ENCODE measurements at places on chromosomes 3 and 15. TPM values are rescaled to one million over a fixed set of nuclear protein-coding genes. Genes with fewer than 3 reads are reported as not detected.

DNA sequence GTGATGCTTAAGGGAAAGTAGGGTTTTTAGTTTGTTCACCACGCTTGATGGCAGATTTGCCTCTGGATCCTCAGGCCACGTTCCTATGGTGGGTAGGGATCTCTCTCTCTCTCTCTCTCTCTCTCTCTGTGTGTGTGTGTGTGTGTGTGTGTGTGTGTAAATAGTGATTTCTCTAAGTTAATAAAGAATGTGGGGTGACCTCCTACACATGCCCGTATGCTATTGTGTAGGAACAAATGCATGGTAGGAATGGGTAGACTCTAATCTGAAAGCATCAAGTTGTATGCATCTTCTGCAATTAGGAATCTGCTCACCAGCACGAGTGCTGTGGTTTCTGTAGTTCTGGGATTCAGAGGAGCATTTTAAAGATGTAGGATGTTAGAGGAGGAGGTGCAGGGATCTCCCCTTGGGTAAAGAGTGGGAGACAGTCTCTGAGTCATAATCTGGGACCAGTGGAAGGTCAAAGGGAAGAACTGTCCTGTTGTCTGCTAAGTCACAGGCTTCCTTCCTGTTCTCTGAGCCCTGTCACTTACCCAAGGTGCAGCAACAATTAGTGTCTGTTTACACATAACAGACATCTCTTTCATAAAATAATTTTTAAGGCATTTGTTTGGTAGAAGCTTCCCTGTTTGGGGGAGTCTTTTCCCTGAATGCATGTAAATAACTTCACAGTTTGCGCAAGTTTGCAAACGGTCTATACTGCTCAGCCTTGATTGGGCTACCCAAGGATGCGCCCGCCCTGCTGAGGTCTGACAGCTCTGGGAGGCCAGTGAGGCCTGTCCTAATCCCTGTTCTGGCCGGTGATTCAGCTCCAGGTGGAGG is 139.8 kb downstream of the IGF1R start:
- no peak for DNase-seq

AGBL1 gene
- not detected for total RNA-seq

- DNase-seq: no peak
Observed at GRCh38 chr3:53744351-53744750, 101.9 kb downstream of the CHDH start.

DNA sequence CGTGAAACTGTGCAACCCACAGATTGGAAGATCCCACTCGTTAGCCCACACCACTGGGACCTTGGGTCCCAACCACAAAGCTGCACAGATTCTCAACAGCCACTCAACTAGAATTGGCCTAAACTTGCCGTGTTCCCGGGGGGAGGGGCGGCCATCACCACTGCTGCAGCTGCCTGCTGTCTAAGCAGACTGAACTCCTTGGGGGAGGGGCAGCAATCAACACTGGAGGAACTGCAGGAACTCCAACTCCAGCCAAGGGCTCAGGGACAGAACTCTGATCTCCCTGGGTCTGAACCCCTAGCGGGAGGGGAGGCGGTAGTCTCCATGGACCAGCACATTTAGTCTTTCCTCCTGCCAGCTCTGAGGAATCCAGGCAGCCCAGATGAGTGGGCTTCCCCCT is 205.9 kb downstream of the RSL24D1 start:
- DNase-seq: no peak

GRCh38 chr15:54998661-54999060 is 198.1 kb downstream of the RSL24D1 start:
- no peak for DNase-seq

DNA sequence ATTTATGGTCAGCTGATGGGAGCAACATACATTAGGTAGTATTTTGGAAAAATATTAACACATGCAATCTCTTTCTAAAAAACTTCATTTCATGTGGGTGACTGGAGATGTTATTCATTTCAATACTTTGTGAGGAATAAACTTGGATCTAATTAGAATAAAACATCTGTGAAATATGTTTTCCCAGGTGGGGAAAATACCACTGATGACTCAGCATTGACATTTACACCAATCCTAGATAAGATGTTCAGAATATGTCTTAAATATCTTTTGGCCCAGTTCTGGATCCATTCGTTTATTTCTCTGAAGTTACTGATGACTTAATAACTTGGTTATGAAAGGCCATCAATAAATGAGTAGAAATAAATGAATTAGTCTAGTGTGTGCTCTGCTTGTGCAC is 247.6 kb downstream of the CHST2 start:
- DNase-seq: no peak

DNA sequence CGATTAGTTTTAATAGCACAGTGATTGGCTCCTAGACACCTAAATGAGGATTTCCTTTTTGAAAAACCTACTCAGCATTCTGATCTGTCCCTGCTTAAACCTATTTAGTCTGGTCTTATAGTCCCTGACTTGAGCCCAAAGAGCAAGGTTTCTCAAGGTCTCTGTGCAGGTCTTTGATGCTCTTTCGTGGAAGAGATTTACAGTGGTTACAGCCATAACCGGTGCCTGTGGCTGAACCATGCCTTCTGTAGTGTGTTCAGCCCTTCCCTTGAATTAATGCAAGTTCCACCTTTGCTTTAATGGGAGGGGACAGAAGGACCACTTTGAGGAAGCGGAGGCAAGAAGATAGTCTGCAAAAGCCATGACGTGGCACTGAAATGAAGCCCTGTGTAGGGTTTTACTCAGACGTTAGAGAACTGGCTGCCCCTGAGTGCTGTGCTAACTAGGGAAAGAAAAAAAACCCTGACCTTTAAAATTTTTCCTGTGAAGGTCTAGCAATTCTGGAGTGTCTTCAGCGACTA is 43.0 kb downstream of the ZBTB38 start:
- DNase-seq: peak; percentile 45

CTXN2 gene
- not detected for total RNA-seq

DNA sequence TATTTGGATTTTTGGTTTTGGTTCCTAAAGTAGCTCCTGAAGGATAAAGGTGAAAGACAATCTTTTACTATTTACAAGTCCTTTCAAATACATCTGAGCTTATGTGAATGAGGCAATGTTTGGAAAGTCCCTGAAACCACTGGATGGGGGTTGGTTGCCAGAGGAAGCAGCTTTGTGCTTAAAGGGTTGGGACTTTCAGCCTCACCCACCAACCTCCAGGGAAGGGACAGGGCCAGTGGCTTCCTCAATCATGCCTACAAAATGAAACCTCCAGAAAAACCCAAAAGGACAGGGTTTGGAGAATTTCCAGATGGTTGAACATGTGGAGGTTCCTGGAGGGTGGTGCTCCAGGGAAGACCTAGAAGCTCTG is 20.9 kb upstream of the ABHD17C start:
- DNase-seq: no peak

CHRNA7 gene
- 0.09 TPM for total RNA-seq

- no peak for DNase-seq
Observed at GRCh38 chr15:91887921-91888373, 34.4 kb downstream of the SLCO3A1 start.

DNA sequence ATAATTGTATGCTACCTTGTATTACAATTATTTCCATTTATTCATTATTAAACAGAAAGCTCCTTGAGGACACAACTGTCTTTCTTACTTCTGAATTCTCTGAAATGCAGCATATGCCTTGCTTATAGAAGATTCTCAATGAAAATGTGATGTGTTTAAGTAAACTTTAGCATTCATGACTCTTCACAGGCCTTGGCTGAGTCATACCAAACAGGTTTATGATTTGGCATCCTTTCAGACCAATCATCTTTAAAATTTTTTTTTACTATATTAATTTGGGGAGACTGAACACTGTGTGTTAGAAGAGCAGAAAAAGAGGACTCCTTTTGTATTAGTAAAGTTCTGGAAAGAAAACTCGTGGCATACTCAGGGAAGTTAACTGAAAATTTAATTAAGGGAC is 6.4 kb upstream of the GALK2 start:
- no peak for DNase-seq

IL17RC gene
- 19.5 TPM for total RNA-seq

BNC1 gene
- 10.5 TPM for total RNA-seq

GRCh38 chr3:195184716-195185421 is 86.1 kb downstream of the XXYLT1 start:
- DNase-seq: no peak

DNA sequence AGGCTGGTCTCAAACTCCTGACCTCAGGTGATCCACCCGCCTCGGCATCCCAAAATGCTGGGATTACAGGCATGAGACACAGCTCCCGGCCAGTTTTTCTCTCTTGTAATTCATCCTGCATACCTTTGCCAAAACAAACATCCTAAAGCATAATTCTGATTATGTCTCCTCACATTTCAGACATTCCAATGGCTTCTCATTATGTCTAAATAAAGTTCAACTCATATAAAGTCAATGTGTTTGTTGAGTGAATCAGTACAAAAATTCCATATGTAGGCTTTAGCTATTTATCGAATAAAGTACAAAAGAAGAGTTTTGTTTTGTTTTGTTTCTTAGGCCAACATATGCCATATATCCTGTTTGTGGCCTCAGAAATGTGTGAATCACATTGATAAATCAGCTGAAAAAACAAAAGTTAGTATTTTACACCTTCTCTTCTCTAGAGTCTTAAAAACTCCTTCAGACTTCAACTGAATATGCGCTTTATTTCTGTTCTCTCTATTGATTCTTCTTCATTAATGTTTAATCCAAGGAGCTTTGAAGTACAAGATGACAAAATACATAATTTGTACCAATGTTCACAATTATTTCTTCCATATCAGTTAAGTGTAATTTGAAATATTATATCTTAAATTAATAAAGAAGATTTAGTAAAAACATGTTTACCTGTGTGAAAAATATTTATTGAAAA is 165.8 kb downstream of the MECOM start:
- no peak for DNase-seq

PTX3 gene
- 10.5 TPM for total RNA-seq

RETNLB gene
- total RNA-seq: not detected

DNA sequence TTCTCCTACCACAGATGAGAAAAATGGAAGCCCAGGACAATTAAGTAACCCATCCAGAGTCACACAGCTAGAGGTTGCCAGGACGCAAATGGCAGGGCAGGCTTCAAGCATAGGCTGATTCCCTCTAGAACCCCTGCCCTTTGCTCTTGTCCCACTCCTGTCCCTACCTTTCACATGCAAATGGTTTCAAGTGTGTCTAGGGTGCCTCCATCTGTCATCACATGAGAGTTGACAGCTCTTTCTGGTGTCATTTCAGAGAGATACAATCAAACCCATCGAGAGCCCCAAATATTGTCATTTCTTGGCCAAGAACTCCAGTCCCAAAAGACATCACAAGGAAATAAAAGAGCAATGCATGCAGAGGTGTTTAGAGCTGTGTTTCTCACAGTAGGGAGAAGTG is 23.7 kb downstream of the CCDC12 start:
- DNase-seq: no peak

DNA sequence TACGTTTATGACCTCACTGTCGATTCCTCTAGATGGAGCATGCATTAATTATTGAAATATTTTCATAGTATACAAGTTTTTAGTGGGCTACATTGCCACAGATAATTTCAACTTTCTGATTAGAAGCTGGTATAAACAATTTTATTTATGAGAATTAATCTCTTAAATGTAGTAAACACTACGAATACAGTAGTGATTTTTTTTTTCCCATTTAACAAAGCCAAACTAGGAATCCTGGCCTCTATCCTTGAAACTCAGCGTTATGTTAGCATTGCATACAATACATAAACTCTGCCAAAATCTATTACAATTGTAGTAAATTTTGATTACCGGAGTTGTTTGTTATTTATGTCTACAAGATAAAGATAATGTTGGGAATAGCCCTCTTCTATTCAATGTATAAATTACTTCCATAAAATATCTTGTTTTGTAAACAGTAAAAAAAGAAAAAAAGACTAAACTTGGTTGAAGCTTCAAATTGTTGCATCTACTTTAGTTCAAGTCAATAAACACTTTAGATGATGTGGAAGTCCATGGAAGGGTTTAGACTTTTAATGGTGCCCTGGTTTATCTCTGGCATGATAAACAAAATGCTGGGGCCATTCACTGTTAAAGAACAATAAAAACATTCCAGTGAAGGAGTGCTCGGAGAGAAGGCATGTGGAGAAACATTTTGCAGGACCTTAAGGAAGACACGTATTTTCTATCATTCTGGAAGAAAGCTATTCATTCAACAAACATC is 77.3 kb upstream of the NR2F2 start:
- DNase-seq: no peak

- DNase-seq: no peak
Observed at GRCh38 chr3:114319453-114319852, 25.6 kb downstream of the TIGIT start.

DNA sequence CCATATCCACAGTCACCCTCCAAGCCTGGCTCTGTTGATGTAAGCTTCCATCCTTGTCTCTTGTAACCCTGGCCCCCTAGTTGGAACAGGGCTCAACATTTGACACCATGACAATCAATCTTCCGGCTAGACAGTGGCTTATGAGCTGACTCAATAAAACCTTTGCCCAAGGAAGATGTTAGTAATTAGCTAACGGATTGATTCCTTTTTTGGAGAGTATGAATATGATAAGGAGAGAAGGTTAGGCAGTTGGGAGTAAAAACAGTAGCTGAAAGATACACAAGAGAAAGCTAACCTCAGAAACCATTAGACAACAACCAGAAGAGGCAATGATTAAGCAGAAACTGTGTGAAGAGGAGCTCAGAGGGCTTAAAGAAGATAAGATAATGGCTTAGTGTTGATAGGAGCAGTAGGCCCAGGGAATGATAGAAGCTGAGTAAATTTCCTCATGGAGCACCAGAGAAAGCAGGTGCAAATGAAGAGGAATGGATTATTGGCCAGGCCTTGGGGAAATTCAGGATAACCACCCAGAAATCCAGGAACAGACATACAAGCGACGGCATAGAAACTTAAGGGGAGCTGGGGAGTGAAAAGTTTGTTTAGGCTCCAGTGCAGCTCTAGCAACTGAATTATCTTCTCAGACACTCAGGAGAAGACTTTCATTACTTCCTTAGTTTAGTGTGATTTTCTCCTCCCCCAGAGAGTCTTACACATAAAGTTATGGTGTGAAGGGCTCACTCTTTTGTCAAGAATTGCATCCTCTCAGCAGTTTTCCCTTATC is 7.8 kb upstream of the RFX7 start:
- DNase-seq: no peak

DNA sequence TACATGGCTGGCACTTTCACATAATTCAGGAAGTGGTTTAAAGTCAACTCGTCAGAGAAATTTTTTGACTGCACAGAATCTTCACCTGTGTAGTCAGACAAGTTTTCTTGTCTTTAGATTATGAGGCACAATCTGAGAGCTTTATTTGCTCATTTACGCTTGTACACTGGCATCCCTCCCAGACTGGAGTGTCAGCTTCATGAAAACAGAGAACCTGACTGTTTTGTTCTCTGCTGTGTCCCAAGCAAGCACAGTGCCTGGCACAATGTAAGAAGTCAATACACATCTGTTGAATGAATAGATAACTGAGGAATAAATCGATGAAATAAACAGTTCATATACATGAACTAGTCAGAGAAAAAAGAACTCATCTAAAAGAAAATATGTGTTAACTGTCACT is 846.1 kb upstream of the CFAP20DC start:
- no peak for DNase-seq

GRCh38 chr3:188041193-188041592 is 112.8 kb upstream of the LPP start:
- DNase-seq: no peak

DNA sequence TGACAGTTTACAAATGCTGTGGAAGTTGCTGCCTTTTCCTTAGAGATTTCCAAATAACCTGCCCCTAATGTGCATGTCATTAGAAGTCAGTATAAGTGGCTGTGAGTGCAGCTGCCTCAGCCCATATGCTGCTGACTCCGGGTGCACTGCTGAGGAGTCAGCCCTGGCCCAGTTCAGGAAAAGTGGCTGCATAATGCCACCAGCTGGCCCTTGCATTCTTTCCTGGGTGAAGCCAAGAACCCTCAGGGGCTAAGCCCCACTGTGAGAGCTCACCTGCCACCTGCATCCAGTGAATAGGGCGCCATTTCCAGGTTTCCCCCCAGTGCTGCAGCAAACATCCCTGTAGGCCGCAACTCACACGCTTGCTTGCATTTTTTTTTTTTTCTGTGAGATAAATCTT is 139.9 kb downstream of the TJP1 start:
- no peak for DNase-seq
